ENCODE measurements at places on chromosomes 6 and 20.

DNA sequence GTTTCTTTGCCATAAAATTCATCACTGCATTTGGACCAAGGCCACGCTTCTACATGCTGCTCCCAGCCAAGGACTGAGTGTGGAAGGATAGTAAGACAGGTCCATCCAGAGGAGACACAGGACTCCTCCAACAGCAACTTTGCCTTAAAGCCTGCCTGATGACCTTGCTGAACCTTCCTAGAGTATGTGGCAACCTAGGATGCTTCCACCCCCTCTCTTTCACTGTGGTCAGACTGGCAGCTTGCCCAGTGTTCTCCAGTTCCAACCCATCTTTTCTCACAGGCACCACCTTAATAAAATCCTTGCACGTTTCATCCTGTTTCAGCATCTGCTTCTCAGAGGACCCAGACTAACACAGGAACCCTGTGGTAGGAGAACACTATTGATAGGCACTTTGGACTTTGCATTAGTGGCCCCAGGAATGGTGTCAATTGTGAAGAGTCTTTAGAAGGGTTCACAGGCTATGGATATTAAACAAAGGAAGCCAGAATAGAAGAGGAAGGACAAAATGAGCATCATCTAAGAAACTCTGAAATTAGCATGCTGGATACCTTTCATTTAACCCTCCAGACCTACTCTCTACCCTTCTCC is 2.4 kb upstream of the PKHD1 start:
- no peak for DNase-seq

DNA sequence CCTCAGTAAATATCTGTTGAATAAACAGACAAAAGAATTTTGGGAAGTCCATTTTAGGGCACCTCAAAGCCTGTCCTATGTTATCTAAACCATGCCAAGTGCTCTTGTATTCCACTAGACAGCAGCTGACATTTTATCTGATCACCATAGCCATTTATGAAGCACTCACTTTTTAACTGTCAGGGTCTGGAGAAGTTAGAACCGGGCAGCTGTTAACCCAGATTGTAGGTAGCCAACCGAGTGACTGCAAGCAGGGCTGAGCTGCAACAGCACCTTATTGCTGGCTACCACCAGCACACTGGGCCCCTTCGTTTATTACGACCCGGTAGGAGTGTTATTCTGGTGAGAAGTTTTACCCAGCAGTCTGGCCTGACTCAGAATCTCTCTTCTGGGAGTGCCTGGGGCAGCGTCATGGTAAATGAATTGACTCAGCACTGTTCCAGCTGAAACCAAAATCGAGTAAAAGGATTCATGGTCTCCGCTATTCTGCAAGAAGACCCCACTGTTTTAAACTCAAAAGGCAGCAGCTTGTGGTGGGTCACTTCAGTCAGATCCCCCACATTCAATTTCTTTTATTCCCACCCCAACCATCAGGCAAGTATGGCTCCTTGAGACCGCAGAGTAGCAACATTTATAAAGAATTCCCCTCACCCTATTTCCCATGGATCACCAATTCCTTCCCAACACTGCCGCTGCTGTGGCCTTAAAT is 1.7 kb downstream of the UBE2V1 start:
- DNase-seq = no peak

- DNase-seq = no peak
These were observed 37.6 kb upstream of the ZBP1 start for GRCh38 chr20:57657535-57658446.

- no peak for DNase-seq
These were observed 53.3 kb upstream of the EYA4 start for GRCh38 chr6:133187657-133188453.

GRCh38 chr6:14664621-14665315 is 547.2 kb downstream of the CD83 start:
- no peak for DNase-seq

- no peak for DNase-seq
These were observed 41.9 kb downstream of the TULP4 start for GRCh38 chr6:158353883-158354877.

DNA sequence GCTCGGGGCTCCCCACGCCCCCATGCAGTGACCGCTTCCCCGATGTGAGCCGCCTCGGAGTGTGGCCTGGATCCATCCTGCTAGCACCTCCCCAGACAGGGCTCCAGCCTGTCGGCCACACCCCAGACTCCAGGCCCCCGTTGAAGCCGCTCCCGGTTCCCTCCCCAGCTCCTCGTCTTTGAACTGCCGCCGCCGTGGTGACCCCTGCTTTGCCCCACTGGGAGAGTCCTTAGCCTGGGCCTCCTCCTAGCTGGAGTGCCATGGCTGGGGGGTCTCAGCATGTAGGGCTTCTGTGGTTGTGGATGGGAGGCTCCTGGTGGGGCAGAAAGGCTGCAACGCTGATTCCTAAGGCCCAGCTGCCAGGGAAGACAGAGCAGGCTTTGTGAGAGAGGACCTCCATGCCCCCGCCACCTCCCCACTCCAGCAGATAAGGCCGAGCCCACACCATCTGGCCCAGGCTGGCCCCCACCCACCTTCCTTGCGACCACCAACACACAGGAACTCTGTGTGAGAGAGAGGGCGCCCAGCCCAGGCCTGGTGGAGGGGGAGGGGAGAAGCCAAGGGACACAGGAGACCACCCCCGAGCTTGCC is 11.4 kb downstream of the FOXS1 start:
- DNase-seq = no peak

GRCh38 chr20:53079261-53079691 is 107.1 kb downstream of the TSHZ2 start:
- DNase-seq = no peak

DNA sequence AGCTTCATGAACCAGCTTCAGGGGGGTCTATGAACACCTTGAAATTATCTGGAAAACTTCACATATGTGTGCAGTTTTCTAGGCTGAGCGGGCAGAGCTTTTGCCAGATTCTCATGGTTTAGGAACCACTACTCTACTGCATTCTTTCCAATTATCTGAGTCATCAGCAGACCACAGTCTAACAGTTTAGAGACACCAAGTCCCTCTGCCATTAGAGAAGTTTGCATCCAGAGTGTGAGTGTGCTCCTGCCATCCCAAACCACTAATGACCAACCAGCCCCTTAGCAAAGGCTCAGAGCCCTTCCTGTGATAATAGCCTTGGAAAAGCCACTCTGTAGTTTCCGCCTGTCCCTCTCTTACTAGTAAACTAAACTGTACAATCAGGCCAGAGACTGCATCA is 96.8 kb downstream of the PHACTR1 start:
- no peak for DNase-seq
